ENCODE measurements at places on chromosomes 16 and 17. TPM values are rescaled to one million over a fixed set of nuclear protein-coding genes. Genes with fewer than 3 reads are reported as not detected.
A peak's percentile ranks its signal among the peaks of the same experiment; 100 is the strongest.

Gene MYH11
- not detected for total RNA-seq

Gene NOMO2
- 67.4 TPM for total RNA-seq

Gene KRT15
- total RNA-seq: not detected

DNA sequence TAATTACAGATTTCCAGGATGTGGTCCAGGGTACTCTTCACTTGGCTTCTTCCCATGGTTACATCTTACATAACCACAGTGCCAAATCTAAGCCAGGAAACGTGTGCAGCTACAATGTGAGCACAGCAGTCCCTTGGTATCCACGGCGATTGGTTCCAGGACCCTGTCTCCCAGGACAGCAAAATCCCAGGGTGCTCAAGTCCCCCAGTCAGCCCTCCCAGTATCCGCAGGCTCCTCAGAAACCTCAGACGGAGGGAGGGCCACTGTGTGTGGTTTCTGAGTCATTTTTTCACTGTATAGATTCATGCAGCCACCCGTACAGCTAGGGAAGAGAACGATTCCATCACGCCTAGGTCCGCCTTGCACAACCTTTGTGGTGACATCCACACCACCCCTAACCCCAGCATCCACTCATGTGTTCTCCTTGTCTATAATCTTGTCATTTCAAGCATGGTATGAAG lies 11.1 kb upstream of the ATP2C2 start:
- peak; percentile 85 for ATAC-seq

DNA sequence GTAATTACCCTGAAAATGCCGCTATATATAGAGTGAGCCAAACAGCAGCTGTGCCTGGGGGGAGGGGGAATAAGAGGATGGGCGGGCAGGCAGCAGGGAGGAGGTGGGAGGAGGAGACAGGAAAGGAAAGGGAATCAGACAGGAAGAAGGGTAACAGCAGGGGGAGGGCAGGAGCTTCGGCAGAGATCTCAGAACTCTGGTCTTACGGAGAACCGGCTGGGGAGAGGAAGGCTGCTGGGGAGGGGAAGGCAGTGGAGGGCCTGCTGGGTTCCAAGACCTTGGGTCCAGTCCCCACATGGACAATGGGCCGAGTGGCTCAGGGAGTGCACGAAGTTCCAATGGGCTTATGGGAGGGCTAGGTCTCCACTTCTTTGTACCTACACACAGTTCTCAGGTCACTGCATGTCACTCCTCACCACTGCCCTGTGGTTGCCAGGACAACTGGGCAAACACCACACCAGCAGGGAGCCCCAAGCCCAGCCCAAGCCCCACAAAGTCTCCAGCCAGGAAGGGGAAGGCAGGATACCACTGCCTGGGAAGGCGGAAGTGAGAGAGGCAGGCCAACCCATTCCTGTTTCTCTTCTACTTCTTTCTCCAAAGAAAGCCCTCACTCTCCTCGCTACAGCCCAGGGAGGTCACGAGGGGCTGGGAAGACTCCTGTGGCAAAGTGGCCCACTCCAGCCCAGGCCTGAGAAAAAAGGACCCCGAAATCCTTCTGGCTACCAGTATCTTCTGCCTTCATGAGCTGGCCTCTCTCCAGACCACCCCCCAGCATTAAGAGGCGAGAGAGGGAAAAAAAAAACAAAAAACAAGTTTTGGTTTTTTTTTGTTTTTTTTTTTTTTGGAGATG lies 25.3 kb downstream of the G6PC3 start:
- ATAC-seq: peak; percentile 26

Gene INO80E
- 116 TPM for total RNA-seq

DNA sequence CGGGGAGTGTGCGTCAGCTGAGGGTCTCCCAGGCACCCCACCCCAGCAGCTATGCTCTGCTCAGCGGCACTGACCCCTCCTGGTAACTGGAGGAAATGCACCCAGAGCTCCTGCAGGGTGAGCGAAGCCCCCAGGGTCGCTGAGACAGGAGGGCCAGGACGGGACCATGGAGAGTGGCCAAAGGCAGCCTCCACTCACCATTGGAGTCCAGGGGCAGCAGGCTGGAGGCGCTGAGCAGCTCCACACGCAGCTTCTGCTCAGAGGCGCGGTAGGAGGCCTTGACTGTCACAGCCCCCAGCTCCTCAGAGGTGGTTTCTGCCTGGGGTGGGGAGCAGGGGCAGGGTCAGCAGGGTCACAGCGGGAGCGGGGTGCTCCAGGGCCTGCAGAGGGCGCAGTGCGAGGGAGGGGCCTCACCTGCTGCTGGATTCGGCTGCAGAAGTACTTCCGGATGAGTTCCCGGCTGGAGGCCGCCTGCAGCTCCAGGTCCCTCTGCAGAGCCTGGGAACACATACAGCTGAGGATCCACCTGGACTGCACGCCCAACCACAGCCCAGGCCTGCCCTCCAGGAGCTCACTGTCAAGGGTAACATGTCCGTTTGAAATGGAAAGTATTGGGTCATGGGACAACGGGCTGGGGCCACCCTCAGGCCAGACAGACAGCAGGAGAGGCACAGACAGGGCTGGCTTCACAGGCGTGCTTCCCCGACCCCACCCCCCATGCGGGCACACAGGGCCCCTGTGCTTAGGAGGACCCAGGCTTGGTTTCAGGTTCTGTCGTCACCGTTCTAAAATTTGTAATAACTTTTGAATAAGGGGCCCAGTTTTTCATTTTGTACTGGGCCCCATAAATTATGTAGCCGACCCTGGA lies 13.8 kb downstream of the UNC13D start:
- no peak for ATAC-seq

- ATAC-seq: no peak
These were observed 6.1 kb downstream of the RUNDC3A start for GRCh38 chr17:44314524-44314868.

DNA sequence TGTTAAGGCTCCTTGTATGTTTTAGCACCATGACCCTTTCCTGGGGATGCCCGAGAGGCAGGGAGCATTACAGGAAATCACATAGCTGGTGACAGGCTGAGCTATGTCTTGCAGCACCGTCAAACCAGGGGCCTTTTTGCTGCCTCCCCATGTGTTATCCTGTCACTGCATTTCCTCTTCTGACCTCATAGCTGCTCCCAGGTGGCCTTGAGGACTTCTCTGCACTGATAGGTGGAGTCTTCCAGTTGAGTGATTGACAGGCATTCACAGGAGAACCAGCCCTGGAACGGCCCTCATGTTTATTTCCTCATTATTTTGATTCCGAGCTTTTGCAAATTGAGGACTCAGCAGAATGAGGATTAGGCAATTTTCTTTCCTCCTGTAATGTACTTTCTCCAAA lies 349.6 kb downstream of the HAPSTR1 start:
- no peak for ATAC-seq

Gene SEPHS2
- total RNA-seq: 48.9 TPM

GRCh38 chr17:83037084-83037873 lies 42.1 kb upstream of the METRNL start:
- no peak for ATAC-seq

Gene HSPB9
- total RNA-seq: 0.13 TPM

Gene PDIA2
- not detected for total RNA-seq

Gene KRT222
- not detected for total RNA-seq

- ATAC-seq: no peak
These were observed 87.1 kb upstream of the HS3ST2 start for GRCh38 chr16:22726868-22727267.

GRCh38 chr17:13626703-13627102 lies 25.0 kb upstream of the HS3ST3A1 start:
- ATAC-seq: no peak

Gene CDRT15L2
- not detected for total RNA-seq

DNA sequence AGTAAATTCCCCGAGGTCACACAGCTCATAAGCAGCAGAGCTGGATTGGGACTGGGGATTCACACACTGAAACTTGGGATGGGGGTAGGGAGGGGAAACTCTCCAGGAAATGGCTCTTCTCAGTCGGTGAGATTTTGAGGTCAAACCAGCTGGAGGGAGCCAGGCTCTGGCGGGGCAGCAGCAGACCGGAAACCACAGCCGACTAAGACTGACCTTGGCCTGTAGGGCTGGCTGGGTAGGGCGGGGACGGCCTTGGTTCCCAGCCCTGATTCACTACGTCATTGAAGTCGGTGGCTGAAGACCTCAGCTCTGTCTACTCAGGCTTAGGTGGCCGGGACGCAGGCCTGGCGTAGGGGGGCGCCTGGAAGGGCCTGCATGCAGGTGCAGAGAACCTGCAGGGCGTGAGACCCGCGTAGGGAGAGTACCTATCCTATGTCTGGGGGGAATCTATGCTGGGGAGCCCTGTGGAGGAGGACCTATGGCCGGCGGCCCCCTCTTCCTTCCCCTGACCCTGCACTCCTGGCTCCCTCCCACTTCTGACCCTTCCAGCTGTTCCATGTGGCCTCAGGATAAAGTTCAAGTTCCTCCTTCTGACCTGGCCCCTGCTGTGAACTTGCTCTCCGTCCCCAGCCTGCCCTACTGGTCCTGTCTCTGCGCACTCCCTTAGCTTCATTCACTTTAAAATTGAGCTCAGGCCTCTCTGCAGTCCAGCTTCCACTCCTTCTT lies 11.9 kb upstream of the SLC4A1 start:
- ATAC-seq: peak; percentile 96

GRCh38 chr16:2956579-2956956 lies 7.5 kb upstream of the KREMEN2 start:
- no peak for ATAC-seq

GRCh38 chr17:50067996-50068395 lies 12.1 kb downstream of the ITGA3 start:
- no peak for ATAC-seq

DNA sequence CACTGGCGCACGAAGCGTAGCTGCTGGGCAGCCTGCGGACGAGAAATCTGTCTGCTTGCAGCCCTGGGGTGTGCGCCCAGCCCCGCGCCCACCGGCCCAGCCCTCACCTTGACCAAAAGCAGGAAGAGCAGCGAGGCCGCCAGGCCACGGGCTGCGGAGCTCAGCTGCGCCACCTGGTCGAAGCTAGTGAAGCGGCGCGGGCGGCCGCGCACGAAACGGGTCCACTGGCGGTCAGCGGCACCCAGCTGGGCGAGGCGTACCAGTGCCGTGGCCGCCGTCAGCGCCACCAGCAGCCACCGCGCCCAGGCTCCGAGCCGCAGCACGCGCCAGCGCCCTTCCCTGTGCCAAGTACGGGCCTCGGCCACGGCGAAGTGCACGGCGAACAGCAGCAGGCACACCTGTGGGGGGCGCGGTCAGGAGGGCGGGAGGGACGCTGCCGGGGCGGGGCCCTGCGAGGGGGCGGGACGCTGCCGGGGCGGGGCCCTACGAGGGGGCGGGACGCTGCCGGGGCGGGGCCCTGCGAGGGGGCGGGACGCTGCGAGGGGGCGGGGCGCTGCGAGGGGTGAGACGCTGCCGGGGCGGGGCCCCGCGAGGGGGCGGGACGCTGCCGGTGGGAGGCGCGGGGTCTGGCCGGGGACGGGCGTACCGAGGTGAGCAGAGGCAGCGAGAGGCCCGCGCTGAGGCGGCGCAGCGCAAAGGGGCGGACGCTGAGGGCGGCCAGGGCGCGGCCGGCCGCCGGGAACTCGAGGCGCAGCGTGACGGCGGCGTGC lies 43.2 kb downstream of the TSC2 start:
- ATAC-seq: peak; percentile 27

DNA sequence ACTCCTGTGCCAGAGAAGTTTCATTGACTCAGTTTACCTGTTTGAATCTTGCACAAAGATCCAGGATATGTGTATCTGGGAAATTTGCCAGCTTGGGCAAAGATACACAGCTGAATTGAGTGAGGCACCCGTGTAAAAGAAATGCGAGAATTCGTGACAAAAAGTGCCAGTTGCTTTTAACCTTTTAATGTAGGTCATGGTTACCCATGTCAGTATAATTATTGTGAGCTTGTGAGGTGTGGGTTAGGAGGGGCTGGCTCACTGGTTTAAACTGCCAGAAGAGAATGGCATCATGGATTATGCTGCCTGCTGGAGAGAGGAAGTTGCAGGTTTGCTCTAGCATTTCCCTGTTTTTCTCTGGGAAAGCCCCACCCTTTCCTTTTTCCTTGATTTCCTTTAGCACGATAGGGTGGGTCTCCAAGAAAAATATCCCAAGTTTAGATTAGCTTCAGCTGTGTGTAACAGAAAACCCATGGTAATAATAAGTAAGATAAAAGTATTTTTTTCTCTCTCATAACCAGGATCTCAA lies 24.8 kb upstream of the NDRG4 start:
- no peak for ATAC-seq

GRCh38 chr17:41895617-41896016 lies 23.1 kb downstream of the ACLY start:
- no peak for ATAC-seq

Gene GPR142
- not detected for total RNA-seq

DNA sequence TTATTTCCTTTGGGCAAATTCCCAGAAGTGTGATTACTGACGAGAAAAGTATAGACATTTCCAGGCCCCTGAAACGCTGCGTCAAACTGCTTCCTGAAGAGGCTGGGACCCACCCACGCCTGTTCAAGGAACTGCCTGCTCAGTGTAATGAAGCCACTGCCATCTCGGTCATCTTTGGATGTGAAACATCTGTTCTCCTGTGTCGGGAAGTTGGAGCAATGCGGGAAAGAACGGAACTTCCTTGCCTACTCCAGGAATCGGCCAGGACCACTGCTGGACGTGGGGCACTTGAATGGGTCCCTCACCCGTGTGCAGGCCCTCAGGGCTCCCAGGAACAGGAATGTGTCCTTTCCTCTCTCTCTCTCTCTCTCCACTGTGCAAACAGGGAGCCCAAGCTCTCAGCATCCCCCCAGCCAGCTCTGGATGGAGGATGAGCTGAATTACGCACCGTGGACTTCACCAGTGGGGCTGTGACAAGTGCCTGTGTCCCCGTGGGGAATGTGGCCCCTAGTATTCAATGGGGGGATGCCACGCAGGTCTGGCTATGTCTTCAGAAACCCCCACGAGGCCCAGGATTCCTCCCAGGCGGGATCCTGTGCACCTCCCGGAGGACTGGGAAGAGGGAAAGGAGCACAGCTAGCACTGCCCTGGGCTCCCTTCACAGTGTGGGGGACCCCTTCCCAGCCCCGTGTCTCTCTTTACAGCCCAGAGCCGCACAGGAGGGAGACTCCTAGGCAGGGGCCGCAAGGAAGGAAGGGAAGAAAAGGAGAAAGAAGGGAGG lies 18.3 kb upstream of the LITAF start:
- no peak for ATAC-seq

Gene SMIM5
- not detected for total RNA-seq

- ATAC-seq: peak; percentile 64
These were observed 10.8 kb downstream of the LYRM1 start for GRCh38 chr16:20911361-20911760.

DNA sequence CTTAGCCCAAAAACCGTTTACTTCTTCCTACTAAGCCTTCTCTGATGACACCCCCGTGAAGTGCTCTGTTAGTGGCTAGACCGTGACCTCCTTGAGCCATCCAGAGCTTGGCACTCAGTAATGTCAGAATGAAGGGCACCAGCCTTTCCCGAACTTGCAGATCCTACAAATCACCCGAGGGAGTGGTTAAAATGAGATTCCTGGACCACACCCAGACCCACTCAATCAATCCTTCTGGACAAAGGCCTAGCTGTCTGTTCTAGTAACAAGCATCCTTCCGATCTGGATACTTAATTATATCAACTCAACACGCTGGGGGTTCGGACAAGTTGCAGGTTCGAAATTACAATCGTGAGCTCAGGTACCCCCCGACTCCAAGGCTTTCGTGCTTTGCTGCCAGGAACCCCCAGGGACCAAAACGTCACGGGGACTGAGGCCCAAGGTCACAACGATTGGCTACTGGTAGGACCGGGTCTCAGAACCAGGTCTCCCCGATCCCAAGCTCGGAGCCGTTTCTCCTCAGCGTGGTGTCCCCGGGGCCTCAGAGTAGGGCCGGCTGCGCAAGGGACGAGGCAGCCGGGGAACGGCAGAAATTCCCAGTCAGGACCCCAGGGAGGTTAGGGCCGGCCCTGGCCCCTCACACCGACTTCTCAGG lies 527 bp downstream of the CIAPIN1 start:
- ATAC-seq: peak; percentile 20
